ENCODE measurements at places on chromosomes 1 and 21.

DNA sequence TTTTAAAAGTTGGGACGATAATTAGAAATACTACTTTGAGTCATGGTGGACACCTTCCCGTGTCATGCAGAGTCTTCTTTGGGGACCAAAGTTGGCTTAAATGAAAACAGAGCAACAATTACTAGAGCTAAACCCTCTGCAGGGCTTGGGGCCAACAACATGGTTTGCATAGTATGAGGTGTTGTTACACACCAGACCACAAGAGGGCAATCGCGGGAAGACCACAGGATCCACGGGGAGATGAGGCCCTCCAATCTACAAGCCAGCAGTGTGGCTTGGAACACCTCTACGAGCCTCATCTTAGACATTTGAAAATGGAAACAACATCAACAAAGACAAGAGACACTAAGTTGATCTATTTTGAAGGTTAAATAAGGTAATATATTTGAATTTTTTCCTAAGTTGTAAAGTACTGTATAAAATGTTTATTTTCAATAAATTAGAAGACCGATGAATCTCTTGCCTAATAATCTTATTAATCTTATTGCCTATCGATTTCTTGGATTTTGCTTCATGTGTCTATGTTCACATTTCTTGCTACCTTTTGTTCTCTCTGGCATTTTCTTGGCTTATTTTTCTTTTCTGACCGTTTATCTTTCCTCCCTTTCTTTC lies 8.2 kb upstream of the SMCP start:
- peak; percentile 26 for DNase-seq

- no peak for DNase-seq
Measured at GRCh38 chr1:200282497-200283122, 127.2 kb downstream of the ZNF281 start.

DNA sequence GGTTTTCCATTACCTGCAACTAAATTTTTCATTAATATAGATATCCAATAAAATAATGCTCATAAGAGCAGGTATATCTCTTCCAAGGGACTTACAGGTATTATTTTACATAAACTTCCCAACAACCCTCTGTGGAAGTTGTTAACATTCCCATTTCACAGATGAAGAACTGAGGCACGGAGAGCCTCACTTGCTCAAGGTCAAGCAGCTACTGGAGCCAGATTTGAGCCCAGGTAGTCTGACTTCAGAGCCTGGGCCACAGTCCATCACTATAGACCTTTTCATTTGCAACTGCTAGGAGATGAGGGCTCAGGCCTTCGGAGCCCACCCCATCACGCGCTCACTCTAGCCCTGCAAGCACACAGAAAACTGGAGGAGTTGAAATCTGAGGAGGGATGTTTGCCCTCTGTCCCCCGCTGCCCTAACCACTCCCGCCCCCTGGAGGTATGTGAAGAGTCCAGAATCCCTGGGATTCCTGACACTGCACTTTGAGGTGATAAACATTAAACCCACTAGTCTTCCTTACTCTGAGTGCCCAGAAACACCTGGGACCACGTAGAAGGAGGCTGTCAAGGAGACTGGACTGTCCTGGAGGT lies 11.7 kb upstream of the ALPL start:
- DNase-seq, result no peak

DNA sequence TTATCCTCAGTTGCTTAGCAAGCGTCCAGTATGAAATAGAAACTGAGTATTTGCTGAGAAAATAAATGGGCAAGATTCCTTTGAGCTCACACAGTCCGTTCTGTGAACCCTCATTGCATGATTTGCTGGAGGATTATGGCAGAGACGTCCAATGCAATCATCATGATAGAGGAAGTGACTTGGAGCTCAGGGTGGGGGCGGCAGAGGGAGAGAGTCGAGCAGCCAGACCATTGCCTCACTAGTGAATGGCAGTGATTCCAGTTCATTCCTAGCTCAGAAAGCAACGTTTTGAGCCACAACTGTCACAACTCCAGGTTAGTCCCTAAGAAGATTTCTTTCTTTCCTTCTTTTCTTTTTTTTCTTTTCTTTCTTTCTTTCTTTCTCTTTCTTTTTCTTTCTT lies 27.5 kb upstream of the COL9A2 start:
- no peak for DNase-seq

GRCh38 chr21:42287193-42288083 lies 27.8 kb downstream of the TFF3 start:
- no peak for DNase-seq

DNA sequence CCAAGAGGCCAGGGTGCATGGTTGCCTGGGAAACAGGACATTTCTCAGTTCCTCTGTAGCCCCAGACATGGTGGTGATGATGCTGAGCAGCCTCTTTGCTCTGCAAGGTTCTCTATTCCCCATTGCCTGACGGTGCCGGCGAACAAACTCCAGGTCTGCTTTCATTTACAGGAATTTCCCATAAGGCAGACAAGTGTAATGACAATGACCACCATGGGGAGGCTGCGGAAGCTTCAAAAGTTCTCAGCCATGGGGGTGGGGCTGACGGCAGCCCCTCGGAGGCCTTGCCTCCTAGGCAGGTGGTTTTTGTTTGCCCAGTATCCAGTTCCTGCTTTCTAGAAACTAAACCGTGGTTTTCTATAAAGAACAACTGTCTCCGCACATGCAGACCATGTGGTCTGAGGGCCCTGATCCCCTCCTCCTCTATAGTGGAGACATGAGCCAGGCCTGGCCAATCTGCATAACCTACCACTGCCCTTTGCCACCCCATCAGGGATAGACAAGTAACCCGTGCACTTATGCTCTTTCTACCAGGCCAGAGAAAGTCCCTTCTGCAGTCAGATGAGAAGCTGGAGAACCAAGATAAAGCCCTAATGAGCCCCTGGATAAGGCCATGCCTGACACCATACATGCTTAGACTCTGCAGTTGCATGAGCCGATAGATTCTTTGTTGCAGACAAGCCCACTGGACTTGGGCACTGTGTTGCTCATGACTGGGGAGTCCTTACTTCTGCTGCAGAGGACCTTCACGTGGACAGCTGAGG lies 54.1 kb downstream of the LDLRAD2 start:
- DNase-seq, result no peak

DNA sequence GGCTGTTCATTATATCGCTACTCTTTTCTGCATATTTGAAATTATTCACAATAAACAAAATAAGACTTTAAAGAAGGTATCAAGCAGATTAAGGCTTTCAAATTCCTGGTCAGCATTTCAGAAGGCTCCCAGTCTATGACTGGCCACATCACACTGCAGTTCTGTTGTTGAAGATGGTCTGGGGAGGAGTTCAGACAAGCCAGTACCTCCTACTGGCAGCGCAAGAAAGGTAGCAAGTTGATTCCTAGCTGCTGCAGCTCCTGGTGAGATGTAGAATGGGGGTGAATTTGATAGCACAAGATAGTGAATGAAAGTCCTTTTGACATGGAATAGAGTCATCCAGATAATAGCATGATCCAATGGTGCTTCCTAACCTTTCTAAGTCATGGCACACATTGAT lies 88.2 kb upstream of the BEND5 start:
- no peak for DNase-seq

DNA sequence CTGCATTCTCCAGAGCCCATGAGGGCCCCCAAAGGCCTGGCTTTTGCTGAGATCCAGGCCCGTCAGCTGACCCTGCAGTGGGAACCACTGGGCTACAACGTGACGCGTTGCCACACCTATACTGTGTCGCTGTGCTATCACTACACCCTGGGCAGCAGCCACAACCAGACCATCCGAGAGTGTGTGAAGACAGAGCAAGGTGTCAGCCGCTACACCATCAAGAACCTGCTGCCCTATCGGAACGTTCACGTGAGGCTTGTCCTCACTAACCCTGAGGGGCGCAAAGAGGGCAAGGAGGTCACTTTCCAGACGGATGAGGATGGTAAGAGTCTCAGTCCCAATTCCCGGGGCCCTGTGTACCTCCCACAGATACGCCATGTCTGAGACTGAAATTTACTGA lies 39.1 kb downstream of the PTPRU start:
- no peak for DNase-seq

GRCh38 chr1:234840843-234841242 lies 230.9 kb upstream of the IRF2BP2 start:
- no peak for DNase-seq

- no peak for DNase-seq
Measured at GRCh38 chr21:44405948-44406872, 49.1 kb upstream of the LRRC3 start.

- no peak for DNase-seq
Measured at GRCh38 chr1:94793296-94793656, 26.9 kb upstream of the SLC44A3 start.

DNA sequence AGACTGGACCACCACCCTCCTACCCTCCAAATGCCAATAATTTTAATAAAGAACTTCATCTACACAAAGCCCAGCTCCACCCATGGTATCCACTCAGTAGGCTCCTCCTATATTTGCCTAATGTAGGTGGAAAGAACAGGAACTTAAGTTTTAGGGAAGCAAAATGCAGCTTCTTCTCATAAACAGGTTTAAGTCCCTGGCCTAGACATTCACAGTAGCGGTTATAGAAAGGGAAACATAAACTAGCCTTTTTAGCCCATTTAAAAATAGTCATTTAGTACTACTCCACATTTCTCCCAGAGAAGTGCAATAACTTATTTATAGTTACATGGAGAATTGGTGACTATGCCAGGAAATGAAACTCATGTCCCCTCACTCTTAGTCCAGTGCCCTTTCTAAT lies 56.6 kb upstream of the CPLANE2 start:
- no peak for DNase-seq

GRCh38 chr21:17829472-17829871 lies 10.3 kb upstream of the C21orf91 start:
- DNase-seq, result no peak

DNA sequence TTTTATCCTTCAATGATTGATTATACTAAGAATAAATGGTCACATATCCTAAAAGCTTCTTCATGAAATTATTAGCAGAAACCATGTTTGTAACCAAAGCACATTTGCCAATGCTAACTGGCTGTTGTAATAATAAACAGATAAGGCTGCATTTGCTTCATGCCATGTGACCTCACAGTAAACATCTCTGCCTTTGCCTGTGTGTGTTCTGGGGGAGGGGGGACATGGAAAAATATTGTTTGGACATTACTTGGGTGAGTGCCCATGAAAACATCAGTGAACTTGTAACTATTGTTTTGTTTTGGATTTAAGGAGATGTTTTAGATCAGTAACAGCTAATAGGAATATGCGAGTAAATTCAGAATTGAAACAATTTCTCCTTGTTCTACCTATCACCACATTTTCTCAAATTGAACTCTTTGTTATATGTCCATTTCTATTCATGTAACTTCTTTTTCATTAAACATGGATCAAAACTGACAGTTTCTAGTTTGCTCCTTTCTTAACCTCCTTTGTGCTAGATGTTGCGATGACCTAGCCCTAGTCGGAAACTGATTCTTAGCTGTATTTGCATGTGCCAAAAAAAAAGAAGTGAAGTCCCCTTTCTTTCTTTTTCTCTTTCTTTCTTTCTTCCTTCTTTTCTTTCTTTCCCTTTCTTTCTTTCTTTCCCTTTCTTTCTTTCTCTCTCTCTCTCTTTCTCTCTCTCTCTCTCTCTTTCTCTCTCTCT lies 45.1 kb downstream of the MAP3K7CL start:
- peak; percentile 97 for DNase-seq

DNA sequence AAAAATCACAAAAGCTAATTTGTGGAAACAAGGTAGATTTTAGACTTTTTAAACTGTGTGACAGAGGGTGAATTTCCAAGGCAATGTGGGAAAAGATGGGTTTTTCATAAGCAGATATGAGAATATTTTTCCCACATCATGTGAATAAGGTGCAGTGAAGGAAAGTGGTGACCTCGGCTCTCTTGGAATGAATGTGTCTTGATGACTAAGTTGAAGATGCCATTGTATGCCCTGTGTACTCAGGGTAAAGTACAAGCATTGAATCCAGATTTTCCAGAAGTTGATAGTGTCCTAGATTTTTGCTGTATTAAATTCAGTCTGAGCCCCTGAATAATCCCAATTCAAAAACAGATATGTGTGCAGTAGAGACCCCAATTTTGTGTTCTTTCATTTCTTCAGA lies 442.6 kb upstream of the ADGRL2 start:
- DNase-seq, result no peak

All from LNCaP clone FGC (cell line).